ENCODE measurements at places on chromosomes 1 and 21. TPM values are rescaled to one million over a fixed set of nuclear protein-coding genes. Genes with fewer than 3 reads are reported as not detected.

- DNase-seq = no peak
Observed at GRCh38 chr1:54743416-54744226, 20.7 kb downstream of the PARS2 start.

The PLD5 gene
- total RNA-seq = not detected

- DNase-seq = no peak
Observed at GRCh38 chr1:99217599-99217998, 46.7 kb upstream of the PLPPR4 start.

GRCh38 chr1:26320896-26321295 is 3.1 kb downstream of the CD52 start:
- DNase-seq = no peak

GRCh38 chr1:239212811-239213220 is 173.6 kb upstream of the CHRM3 start:
- no peak for DNase-seq

All from pulmonary artery endothelial cell (primary cell).